ENCODE measurements at places on chromosomes 13 and 19. TPM values are rescaled to one million over a fixed set of nuclear protein-coding genes. Genes with fewer than 3 reads are reported as not detected.

GRCh38 chr19:6499052-6499790 is 2.9 kb downstream of the TUBB4A start:
- no peaks in the 10 kb centered on the region for H3K4me1 ChIP-seq
- H3K27me3 ChIP-seq = peaks cover 33% of the 10 kb centered on the region
- DNase-seq = no peak

GRCh38 chr19:18401580-18402112 is 4.2 kb upstream of the LRRC25 start:
- H3K4me1 ChIP-seq = peaks cover 24% of the 10 kb centered on the region
- peak overlapping the region; percentile 82 for H3K27ac ChIP-seq

DNA sequence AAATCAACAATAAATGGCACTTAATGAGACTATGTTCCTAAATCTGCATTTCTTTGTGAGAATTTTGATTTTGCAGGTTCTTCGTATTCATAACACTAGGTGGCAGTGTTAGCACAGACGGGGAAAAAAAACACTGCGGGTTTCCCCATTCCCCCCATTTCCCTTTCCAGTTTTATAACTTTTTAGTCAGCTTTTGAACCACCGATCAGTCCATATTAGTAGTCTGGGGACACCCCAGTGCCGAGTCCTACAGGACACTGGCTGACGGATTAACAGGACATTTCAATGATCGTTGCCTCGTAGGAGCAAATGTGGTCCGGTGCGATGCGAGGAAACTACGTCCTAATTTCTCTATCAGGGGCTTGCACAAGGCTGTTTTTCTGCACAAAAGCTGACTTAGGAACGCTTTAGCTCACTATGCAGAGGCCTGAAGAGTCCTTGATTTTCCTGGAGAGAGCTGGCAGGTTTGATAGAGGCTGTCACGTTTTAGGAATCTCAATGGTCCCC is 234.3 kb downstream of the LMO7 start:
- peak overlapping the region; percentile 66 for H3K4me3 ChIP-seq
- no peaks in the 10 kb centered on the region for H3K4me1 ChIP-seq
- H3K36me3 ChIP-seq = peaks cover 5% of the 10 kb centered on the region
- no peaks in the 10 kb centered on the region for H3K27me3 ChIP-seq
- no peak overlapping the region for H3K27ac ChIP-seq

GRCh38 chr19:39833160-39833463 is 850 bp downstream of the DYRK1B start:
- H3K4me3 ChIP-seq = peak overlapping the region; percentile 81
- no peaks in the 10 kb centered on the region for H3K27me3 ChIP-seq
- peaks cover 86% of the 10 kb centered on the region for H3K36me3 ChIP-seq
- peaks cover 35% of the 10 kb centered on the region for H3K4me1 ChIP-seq
- DNase-seq = no peak

DNA sequence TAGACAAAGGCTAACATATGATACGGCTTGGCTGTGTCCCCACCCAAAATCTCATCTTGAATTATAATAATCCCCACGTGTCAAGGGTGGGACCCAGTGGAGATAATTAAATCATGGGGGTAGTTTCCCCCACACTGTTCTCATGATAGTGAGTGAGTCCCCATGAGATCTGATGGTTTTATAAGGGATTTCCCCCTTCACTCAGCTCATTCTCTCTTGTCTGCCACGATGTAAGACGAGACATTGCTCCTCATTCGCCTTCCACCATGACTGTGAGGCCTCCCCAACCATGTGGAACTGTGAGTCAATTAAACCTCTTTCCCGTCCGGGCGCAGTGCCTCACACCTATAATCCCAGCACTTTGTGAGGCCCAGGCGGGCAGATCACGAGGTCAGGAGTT is 143.5 kb downstream of the RXFP2 start:
- no peak overlapping the region for H3K4me3 ChIP-seq
- DNase-seq = no peak
- no peaks in the 10 kb centered on the region for H3K27me3 ChIP-seq

- H3K4me3 ChIP-seq = peak overlapping the region; percentile 94
- H3K36me3 ChIP-seq = peaks cover 21% of the 10 kb centered on the region
- peak overlapping the region; percentile 69 for H3K27ac ChIP-seq
Measured at GRCh38 chr19:57434386-57435061, 601 bp upstream of the ZNF749 start.

DNA sequence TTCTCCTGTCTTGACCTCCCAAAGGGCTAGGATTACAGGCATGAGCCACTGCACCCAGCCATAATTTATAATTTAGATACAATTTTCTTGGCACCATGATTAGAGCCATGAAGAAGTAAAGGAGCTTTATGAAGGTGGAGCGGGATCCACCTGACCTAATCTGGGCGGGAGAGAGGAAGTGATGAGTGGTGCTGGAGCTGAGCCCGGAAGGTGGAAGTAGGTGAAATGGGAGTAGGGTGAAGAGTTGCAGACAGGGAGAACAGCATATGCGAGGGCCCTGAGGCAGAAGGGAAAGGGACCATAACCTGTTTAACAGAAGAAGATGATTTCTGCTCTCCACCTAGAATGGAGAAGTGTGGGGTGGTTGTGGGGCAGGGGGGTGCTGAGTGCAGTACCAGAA is 4.2 kb downstream of the BLOC1S3 start:
- peaks cover 8% of the 10 kb centered on the region for H3K4me1 ChIP-seq
- H3K27ac ChIP-seq = peak overlapping the region; percentile 5
- H3K27me3 ChIP-seq = no peaks in the 10 kb centered on the region
- no peak for DNase-seq
- no peak overlapping the region for H3K4me3 ChIP-seq

- no peak overlapping the region for H3K4me3 ChIP-seq
- no peaks in the 10 kb centered on the region for H3K36me3 ChIP-seq
- H3K27me3 ChIP-seq = no peaks in the 10 kb centered on the region
- no peaks in the 10 kb centered on the region for H3K4me1 ChIP-seq
- DNase-seq = no peak
Measured at GRCh38 chr13:97945792-97946419, 7.6 kb upstream of the IPO5 start.

- DNase-seq = no peak
- H3K4me3 ChIP-seq = peak overlapping the region; percentile 87
- H3K27me3 ChIP-seq = no peaks in the 10 kb centered on the region
- peaks cover 10% of the 10 kb centered on the region for H3K4me1 ChIP-seq
- H3K27ac ChIP-seq = peak overlapping the region; percentile 81
Measured at GRCh38 chr19:55648585-55649267, 714 bp downstream of the CCDC106 start.

DNA sequence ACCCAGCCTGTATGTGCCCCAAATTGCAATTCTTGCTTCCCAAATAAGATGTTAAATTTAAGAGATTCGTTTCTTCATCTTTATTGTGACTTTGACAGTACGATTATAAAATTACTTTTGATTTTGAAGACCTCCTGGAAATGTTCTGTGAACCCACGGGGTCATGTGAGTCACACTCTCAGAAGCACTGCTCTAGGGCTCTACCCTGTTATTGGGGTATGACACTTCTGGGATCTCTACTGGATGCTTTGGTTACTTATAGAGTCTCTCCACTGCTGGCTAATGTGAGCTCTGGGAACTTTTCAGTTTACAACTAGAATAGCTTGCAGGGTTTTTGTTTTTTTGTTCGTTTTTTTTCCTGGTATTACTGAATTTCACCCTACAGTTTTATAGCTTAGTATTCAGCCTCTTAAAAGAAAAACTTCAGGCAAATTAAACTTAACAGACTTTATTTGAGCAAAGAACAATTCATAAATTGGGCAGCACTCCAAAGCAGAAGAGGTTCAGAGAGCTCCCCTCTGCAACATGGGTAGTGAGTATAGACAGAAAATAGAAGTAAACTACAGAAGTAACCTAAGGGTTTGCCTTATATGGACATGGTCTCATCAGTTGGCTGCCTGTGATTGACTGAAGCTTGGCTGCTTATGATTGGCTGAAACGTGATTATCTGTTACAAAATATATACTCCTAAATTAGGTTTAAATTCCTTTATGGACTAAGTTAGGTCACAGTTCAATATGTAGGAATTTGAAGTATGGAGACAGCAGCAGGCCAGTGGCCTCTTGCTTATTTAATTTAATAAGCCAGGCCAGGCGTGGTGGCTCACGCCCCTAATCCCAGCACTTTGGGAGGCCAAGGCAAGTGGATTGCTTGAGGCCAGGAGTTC is 28.5 kb upstream of the PSPC1 start:
- no peaks in the 10 kb centered on the region for H3K4me1 ChIP-seq
- H3K27ac ChIP-seq = no peak overlapping the region
- no peak for DNase-seq
- H3K4me3 ChIP-seq = no peak overlapping the region
- H3K27me3 ChIP-seq = no peaks in the 10 kb centered on the region
- no peaks in the 10 kb centered on the region for H3K36me3 ChIP-seq

ALOX5AP gene
- total RNA-seq = not detected

FBXO17 gene
- total RNA-seq = 24.2 TPM

GSX1 gene
- total RNA-seq = not detected

ZNF430 gene
- 6.1 TPM for total RNA-seq

ODAD3 gene
- not detected for total RNA-seq

CACNA1A gene
- 0.61 TPM for total RNA-seq

PLIN4 gene
- total RNA-seq = 2.3 TPM
